ENCODE measurements at places on chromosomes 13 and 19.

DNA sequence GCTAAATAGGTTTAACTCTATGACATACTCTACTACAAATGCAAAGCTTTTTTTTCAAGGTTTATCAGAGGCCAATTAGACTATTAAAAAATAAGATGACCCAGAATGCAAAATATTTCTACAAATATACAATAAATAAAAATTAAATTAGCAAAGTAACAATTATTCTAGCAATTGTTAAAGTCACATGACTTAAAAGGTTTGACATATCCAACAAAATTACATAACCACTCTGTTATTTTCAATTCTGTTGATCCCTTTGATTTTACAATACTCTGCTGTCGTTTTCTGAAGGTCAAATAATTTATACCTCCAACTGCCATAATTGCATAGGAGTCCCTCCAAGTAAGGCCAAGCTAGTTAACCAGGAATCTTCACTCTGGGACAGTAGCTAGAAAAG is 292.6 kb upstream of the MIR17HG start:
- DNase-seq: no peak

DNA sequence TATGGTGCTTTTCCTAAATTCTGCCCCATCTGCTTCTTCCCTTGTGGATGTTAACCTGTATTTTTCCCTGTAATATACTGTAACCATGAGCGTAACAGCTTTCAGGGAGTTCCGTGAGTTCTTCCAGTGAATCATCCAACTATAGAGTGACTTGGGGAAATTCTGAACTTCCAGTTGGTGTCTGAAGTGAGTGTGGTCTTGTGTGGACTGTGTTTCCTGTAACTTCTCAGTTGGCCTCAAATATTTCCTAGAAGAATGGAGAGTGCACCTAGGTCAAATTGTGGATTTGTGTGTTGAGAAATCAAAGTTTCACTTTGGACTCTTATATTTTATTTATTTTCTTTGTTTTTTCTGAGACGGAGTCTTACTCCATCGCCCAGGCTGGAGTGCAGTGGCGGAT is 11.0 kb upstream of the ZNF766 start:
- no peak for DNase-seq

DNA sequence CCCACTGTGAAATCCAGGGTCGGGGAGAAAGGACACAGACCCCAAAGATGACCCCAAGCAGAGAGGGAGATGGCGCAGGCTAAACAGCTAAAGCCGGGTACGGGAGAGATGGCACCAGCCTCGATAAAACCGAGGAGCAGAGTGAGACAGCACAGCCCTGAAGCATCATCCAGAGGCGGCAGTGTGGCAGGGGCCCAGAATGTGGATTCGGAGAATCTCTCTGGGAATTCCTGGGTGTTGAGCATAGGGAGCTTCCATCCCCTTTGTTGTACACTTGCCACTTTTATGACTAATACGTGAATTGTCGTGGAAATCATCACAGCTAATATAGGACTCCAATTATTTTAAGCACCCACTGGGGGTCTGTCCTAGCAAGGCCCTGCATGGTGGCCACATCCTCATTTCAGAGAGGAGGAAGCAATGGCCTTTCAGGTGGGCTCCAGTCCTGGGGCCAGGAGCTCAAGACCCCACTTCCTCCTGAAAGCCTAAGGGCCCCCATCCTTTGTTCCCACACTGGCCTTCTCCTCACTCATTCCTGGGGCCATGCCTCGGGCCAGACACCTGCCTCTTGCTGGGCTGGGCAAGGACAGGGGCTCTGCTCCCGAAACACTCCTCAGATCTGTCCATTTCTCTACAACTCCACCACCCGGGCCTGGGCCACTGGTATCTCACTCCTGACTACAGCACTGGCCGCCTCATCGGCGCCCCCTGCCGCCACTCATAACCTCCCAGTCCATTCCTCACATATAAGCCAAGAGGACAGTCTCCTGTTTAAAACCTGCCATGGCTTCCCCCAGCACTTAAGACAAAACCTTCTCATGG is 29.3 kb upstream of the ATP1A3 start:
- no peak for DNase-seq

DNA sequence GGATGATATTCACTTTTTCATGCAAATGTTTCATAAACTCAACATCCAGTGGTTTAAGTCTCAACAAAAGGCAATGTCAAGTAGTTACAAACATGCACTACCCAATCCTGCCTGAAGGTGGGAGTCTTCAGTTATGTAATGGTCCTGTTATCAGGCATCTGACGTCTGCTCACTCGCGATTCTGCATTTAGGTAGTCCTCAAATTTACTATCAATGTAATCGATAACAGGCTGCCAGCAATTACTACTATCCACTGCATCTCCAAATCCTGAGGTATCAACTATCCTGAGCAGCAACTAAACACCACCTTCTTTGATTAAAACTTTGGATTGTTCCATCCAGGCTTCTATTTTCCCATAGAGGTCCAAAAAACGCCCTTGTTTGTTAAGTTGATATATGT is 51.2 kb downstream of the NLRP12 start:
- peak; percentile 33 for DNase-seq

DNA sequence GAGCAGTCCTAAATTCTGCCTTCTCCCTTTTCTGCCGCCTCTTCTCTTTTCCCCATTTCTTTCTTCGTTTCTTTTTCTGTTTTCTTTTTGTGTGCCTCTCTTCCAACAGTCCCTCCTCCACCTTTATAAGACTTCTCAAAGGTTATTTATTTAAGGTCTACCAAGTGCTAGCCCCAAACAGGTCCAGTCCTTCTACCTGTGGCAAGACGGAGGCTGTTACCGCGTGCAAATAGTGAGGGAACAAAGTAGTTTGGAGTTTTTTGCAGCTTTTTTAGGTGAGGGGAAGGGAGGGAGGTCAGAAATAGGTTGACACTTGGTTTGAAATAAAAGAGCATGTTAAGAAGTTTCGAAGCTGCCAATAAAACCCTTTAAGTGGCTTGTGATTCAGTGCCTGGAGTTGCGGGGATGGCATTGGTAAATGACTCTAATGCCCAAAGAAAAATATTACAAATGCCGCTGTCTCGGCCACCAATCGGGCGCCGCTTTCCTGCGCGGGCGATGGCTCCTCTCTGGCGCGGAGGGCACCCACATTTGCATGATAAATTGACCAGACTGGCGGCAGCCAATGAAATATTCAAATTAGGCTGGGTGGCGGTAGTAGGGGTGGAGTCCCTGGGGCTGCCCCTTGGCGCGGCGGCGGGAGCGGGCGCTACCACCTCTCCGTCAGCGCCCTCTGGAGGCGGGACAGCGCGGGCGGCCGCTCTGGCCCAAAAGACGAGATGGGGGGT is 7.5 kb upstream of the TSHZ3 start:
- DNase-seq: no peak

- no peak for DNase-seq
Measured at GRCh38 chr19:46621191-46622117, 3.4 kb downstream of the PTGIR start.

DNA sequence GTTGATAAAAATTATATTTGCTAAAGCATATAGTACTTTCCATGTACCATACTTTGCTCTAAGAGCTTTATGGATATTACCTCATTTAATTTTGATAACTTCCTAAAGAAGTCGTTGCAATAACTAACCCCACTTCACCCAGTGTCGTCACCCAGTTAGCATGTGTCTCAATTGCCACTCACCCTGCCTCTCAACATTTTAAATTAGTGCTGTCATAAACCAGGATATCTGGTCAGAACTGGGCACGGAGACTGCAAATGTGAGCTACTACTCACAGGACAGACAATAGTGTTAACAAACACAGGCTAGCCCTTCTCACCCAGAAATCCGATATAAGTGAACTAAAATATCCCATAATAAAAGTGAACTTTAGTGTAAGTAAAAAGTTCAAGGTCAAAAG is 430.6 kb downstream of the KLF12 start:
- DNase-seq: no peak

DNA sequence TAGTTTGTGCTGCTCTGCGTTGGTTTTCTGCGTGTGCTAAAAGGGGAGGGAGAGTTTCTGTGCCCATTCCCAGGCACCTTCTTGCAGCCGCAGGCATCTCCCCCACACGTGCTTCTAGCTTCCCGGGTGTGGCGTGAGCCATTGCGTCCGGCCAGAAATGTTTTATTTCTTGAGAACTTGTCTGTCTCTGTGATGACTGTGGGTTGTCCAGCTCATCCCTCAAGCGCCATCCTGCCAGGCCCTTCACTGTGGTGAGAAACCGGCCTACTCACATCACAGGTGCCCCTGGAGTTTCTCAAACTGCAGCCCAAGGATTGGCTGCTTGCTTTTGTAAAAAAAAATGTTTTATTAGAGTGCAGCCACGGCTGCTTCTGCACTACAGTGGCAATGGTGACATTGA is 24.2 kb downstream of the EPN1 start:
- DNase-seq: no peak

- DNase-seq: no peak
Measured at GRCh38 chr19:33098055-33098534, 17.1 kb downstream of the GPATCH1 start.

- DNase-seq: no peak
Measured at GRCh38 chr19:13404236-13404635, 102.0 kb downstream of the CACNA1A start.

GRCh38 chr13:30776661-30777060 is 41.3 kb downstream of the ALOX5AP start:
- DNase-seq: no peak

- peak; percentile 39 for DNase-seq
Measured at GRCh38 chr13:50144246-50145160, 129.3 kb downstream of the KCNRG start.

GRCh38 chr13:34756572-34756971 is 185.5 kb upstream of the NBEA start:
- no peak for DNase-seq

GRCh38 chr19:3250675-3251074 is 26.2 kb downstream of the CELF5 start:
- no peak for DNase-seq

GRCh38 chr13:46795321-46795720 is 1.6 kb downstream of the ESD start:
- no peak for DNase-seq

DNA sequence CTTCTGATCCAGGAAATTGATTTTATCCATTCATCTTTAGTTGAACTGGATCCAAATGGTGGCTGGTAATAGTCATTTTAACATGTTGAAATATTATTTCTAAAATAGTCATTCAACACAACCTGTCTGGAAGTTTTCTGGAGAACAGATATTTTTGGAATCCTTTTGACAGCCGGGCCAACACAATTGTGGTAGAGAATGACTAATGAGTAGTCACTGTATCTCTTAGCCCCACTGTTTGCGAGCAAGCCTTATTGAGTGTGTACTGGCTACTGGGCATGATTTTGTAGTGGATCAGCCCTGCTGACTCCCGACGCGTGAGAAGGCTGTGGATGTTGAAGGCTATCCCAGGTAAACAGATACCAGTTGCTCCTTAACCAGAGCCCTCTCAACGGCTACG is 383.4 kb downstream of the ZNF536 start:
- no peak for DNase-seq

- no peak for DNase-seq
Measured at GRCh38 chr19:33398361-33399060, 25.0 kb downstream of the CEBPG start.

DNA sequence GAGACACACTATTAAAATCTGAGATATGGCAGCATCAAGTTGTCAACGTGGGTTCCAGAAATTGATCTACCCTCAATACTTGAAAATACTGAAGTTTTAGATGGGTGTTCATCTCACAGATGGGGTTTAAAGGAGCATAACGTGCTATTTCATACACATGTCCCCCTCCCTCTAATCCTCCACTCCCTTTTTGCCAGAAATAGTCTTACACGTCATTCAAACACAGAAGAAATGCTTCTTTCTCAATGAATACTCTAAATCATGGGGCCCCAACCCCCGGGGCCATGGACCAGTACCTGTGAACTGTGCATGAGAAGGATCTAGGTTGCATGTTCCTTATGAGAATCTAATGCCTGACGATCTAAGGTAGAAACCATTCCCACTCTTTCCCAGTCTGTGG is 19.6 kb downstream of the KLF12 start:
- DNase-seq: no peak

GRCh38 chr19:51179256-51179655 is 37.2 kb downstream of the SIGLEC7 start:
- no peak for DNase-seq

- DNase-seq: no peak
Measured at GRCh38 chr19:31501427-31502195, 152.4 kb upstream of the TSHZ3 start.

- DNase-seq: no peak
Measured at GRCh38 chr19:38183251-38183897, 40.6 kb downstream of the DPF1 start.

GRCh38 chr13:25267715-25268114 is 19.6 kb downstream of the MTMR6 start:
- no peak for DNase-seq

DNA sequence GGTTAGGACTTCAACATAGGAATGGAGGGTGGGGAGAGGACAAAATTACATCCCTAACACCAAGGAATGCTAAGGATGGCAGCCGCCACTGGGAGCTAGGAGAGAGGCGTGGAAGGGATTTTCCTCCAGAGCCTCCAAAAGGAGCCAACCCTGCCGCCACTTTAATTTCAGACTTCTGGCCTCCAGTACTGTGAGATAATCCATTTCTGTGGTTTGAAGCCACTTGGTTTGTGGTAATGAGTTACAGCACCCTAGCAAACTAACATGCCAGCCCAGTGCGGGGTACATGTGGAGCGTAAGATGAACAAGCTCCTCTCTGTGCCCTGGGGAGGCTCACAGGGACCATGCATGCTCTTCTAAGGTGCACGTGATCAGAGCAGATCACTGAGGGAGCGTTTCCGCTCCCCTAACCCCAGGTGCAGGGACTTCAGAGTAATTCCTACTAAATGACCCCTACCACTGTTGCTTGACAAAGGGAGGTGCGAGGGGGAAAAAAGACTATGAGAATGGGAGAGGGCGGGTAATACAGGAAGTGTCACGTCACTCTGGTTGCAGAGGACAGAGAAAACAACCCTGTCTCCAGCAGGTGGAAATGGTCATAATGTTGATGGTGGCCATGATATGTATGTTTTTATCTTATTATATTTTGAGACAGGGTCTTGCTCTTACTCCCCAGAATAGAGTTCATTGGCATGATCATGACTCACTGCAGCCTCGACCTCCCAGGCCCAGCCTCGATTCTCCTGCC is 12.0 kb downstream of the FPR1 start:
- no peak for DNase-seq

DNA sequence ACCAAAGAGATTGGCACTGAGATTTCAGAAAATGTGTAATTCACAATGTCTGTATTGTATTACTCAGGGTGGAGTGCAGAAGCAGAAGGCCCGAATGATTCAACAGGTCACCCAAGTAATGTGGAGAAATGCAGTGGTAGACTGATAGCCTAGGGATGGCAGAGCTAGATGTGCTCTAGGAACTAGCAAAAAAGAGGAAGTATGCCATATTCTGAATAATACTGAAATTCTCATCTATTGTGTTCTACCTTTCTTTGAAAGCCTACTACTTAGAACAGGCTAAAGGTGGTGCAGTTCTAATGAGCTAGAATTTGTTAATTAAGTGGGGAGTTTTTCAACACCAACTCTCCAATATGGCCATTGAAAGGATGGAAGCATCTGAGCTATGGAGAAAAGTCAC is 1449.8 kb upstream of the MIR17HG start:
- no peak for DNase-seq

DNA sequence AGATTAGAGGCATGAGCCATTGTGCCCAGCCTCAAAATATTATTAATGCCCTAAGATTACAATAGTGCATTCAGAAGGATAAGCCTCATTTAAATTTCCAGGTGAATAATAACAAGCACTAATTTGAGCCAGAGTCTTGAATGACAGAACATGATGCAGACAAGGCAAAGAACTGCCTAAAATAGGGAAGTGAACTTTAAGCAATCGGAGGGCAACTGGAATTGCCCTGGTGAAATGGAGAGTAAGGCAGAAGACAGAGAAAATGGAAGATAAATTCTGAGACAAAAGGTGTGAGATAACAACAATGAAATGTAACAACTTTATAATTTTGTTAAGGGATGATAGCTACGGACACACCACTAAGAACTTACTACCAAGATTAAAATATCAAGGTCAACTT is 199.9 kb downstream of the DIAPH3 start:
- no peak for DNase-seq
